ENCODE measurements at places on chromosomes 3 and 15.

DNA sequence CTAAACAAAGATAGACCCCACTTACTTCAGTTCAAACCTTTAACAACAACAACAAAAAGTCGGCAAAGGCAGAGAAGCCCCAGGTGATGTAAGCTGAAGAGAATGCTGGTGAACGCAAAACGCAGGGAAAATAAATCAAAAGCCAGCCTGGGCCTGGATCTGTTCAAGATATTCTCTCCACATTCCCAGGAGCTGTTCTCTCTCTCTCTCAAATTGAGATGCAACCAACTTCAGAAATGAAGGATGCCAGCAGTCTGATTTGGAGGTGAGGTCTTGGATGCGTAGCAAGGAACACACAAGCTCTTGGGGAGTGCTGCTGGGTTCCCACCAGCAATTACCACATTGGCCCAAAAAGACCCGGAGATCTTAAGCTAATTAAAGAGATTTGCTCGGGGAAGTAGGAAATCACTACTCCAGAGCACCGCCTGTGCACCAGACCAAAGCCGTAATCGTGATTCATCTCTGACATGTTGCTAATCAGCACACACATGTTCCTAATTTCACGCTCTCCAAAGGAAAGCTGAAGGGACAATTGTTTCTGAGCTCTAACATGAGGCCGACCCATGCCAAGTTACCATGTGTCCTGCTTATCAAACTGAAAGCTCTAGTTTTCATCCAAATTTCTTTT lies 37.1 kb downstream of the IL17RD start:
- no peak for DNase-seq

DNA sequence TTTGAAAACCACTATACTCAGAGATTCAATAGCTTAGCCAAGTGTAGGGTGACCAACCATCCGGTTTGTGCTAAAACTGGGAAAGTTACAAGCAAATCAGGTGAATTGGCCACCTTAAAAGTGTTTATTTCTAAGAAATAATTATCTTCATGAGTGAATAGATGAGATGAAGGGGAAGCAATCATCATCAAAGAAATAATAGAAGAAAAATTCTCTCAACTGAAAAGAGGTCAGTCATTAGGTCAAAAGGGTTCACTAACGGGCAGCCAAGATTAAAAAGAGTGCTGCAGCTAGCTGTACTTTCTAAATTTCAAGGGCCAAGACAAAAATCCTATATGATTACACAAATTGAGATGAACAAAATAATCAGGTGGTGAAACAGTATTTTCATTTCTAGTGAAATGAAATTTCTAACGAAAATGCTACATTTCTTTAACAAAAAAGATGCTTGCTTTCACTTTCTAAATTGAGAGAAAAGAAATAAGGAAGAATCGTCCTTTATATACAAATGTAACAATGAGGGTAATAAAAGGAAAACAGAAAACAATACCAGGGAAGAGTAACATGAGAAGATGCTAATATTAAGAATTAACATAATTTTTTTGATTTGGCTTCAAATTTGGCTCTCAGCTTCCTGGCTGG lies 34.7 kb upstream of the TSC22D2 start:
- no peak for DNase-seq

GRCh38 chr15:101625184-101625583 lies 27.0 kb downstream of the TM2D3 start:
- DNase-seq: no peak

GRCh38 chr15:89052474-89052873 lies 35.8 kb upstream of the ABHD2 start:
- no peak for DNase-seq

DNA sequence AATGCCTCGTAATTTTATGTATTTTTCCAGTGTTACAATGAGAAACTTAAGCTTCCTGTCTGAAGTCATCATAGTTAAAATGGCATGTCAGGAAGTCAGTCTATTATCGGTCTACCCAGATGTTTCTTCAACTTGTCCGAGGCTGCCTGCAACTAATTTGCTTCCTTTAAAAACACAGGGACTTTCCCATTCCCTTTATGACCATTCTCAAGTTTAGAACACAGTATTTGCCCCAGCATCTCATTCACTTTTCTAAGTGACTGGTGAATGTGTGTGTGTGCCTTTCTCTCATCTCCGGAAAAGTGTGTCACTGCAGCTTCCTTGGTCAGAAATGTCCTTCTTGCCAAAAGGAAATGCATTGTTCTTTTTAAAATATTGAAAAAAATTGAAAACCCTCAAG lies 466.6 kb downstream of the RAP2B start:
- no peak for DNase-seq

GRCh38 chr3:175857666-175858270 lies 998.6 kb downstream of the NAALADL2 start:
- DNase-seq: no peak

DNA sequence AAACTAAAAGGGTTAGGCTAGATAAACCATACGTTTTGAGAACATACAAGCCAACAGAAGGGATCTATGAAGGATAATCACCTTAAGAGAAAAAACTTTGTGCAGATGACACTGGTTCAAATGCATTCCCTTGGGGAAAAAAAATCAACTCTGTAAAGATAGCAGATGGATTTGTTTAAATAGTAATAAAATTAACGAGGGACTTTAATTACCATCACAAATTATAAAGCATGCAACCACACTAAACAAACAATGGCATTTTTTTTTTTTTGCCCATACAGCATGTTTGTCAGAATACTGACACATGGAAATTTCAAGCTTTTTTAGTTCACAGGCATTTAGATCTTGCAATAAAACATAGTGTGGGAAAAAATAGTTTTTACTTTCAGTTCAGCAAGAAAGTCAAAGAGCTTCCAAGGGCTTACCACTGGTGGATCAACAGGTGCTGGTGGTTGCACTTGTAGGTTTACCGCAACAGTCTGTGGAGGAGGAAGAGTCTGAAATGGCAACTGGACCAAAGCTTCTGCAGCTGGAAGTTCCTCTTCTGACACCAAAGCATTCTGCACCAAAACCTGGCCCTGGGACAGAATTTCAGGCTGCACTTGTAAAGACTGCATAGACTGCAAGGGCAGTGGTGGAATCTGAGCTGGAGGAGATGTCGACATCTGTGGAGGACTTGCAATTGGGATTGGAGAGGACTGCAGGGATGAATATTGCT lies 53.1 kb downstream of the PHC3 start:
- DNase-seq: no peak

- DNase-seq: peak; percentile 84
Measured at GRCh38 chr15:75202251-75203016, 752 bp downstream of the C15orf39 start.

DNA sequence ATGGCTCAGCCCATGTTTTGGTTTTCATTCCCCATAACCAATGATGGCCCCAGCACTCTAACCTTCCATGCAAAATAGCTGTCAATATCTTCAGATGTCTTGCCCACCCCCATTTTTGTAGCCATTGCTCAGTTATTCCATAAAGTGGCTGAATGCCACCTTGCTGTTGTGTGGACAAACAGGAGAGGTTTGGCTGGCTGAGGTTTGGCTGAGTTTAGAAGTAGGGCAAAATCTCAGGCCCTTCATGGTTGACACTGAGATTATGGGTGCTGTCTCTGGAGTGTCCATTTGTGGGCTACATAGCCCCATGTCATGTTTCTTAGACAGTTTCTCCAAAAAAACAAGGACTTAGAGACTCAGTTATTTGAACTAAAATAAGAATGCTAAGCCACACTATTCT lies 96.9 kb downstream of the TCF12 start:
- no peak for DNase-seq

DNA sequence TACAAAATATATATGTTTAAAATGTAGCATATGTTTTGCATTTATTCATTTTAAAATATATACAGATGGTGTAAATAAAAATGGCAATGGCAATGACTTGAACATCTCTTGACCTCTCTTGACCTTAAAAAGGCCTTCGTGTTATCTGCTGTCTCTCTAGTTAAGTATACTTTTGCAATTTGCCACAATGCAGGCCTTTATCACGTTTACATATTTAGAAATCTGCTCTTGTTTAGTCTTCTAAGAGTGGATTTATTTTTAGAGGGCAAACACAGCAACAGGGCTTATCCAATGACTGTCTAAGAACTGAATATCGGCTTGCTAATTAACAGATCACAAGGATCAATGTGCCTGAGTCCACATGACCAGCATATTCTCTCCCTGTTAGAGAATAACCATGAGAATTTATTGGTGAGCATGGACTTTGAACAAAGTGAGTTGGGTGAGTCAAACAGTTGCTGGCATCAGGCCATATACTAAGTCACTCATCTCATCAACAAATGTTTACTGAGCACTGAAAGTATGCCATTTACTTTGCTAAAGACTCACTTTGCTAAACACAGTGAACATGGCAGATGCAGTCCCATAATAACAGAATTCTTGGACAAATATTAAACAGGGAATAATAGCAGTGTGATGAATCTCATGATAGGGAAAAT lies 48.2 kb downstream of the MDFIC2 start:
- no peak for DNase-seq

DNA sequence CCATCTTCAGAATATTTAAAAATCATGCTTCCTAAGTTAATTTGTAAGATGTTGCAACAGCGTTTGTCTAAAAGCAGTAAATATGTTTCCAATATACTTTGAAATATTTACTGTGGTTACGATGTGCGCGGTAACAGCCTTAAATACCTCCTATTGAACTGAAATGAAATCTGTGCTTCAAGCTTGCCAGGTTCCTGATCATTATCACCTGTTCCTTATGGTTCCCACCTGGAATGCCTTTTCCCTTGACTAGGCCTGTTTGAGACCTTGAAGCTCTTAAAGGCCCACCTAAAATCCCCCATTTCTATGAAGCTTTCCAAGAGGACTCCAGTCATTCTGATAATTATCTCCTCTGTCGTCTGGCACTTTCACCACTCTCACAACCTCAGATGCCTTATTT lies 146.7 kb downstream of the NAALADL2 start:
- no peak for DNase-seq

- DNase-seq: no peak
Measured at GRCh38 chr3:158896729-158897128, 94.9 kb downstream of the MFSD1 start.

- DNase-seq: no peak
Measured at GRCh38 chr15:75140080-75140879, 61.4 kb upstream of the C15orf39 start.

- no peak for DNase-seq
Measured at GRCh38 chr15:88970232-88970631, 57.1 kb upstream of the MFGE8 start.

DNA sequence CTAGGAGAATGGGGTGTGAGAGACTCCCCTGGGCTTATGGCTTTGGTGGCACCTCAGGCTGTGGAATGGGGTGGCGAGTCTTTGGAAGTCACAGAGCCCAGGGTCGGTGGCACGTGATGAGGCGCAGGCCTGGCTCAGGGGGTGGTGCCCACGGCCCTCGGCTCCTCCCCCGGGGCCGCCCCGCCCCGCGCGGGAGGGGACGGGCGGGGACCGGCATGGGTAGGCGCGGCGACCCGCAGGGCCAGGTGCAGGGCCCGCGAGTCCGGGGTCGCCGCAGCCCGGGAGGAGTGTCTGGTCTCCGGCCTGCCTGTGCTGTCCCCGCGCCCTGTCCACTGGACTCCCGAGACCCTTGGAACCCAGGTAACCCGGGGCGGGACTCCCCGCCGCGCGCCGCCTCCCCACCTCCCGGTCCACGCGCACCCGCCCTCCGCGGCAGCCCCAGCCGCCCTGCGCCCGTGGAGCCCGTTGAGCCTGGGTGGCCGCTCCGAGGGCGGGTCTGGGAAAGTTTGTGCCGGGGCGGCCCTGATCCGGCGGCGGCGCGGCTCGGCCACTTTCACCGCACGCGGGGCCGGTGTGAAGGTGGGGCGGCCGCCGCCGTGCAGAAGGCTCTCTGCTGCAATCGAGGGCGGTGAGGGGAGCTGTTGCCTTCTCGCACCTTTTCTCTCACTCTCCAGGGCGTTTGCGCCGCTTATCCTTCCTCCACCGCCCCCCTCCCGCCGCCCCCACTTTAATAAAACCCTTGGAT lies at the start of gene PAQR5:
Gene PAQR5 (plus strand): TSS at position 216 of the 745 bp plus-strand sequence. CDS start 61,169 bp downstream, outside the sequence.
- no peak for DNase-seq

GRCh38 chr15:33968224-33968623 lies at the start of gene CHRM5:
Gene CHRM5, plus strand, starts transcription at chr15:33968497. Its CDS starts 94,221 bp downstream, at chr15:34062718.
- DNase-seq: no peak

- no peak for DNase-seq
Measured at GRCh38 chr15:45376300-45376928, 1.9 kb downstream of the GATM start.

DNA sequence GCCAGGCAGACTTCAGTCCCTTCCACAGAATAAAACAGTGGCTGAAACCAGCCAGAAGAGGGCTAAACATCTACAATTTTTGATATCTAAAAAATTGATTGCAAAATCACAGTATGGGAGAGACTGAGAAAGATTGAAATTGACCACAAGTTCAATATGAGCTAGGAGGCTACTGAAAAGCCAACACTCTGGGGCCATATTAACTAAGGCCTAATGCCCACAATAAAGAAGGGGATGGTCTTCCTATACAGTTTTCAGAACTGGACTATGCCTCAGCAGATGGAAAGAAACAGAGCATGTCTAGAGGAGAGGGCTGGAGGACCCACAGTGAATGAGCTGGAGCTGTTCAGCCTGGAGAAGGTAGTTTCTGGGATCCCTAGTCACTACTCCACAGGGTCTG lies 53.2 kb downstream of the WNT7A start:
- DNase-seq: no peak

GRCh38 chr3:126937533-126937932 lies 45.4 kb upstream of the PLXNA1 start:
- DNase-seq: no peak

DNA sequence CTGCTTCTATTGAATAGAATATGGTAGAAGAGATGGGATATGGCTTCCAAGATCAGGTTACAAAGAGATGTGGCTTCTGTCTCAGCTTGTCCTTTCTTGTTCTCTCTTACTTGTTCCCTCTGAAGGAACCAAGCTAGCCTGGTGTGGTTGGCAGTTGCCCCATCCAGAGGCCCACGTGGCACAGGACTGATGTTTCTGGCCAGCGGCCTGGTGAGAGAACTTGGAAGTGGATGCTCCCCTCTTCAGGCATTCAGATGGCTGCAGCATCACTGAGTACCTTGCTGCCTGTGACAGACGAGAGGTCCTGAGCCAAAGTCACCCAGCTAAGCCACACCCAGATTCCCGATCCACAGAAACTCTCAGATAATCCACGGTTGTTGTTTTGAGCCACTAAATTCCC lies 183.6 kb downstream of the NSMCE3 start:
- DNase-seq: no peak

Measured in activated CD4-positive, alpha-beta T cell treated with anti-CD3 and anti-CD28 coated beads for 4 hours (primary cell).